ENCODE measurements at places on chromosomes 5 and 9.

DNA sequence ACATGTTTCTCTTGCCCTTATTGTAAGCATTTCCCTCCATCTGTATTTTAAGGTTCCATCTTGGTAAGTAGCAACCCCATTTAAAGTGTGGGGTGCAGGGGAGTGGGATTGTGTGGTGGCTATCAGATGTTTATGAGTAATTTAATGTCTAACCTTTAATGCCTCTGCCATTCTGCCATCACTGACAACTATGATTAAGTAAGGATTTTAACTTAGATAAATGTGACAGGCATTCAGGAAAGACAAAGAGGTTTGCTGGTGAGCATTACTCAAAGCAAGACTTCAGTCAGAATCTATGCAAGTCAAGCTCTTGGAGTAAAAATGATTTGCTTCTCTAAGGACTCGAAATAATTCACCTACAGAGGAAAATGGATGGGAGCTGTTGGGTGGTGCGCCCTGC, 143.0 kb downstream of the NXNL2 start:
- DNase-seq = no peak

DNA sequence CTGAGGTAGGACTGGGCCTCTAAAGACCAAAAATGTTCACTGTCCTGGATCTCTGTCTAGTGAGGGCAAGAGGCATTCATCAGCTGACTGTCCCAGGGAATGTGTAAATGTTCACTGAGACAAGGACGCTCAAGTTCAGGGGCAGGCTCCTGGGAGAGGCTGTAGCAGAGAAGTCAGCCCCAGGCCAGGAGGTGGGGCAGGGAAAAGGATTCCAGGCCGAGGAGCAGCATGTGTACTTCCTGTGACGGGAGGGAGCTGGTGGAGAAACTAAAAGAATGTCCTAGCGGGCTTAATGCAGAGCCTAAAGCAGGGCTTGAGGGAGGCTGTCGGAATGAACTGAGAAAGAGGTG, 205.8 kb downstream of the GABBR2 start:
- DNase-seq = no peak

DNA sequence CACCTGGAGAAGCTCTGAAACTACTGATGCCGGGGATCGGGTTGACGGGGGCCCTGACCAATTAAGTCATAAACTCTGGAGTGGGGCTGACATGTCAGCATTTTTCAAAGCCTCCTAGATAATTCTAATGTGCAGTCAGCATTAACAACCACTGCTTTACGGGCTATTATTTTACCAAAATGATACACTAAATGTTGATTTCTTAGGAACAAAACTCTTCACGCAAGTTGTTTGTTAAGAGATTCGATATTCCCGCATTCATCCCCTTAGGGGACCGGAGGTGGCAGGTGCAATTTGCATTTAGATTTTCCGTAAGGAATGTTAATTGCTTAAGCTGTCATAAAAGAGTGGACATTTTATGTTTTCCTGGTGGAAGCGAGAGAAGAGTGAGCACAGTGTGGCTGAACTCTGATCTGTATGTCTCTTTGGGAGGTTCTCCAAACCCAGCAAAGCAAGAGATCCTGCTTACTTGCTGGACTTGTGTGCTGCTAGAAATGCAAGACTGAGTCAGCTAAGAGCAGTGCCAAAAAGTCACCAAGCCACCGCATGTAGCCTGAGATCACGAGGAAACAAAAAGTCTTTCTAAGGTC, 77.6 kb downstream of the UGCG start:
- DNase-seq = no peak

GRCh38 chr5:168939887-168940544, 360.8 kb upstream of the PANK3 start:
- DNase-seq = no peak

DNA sequence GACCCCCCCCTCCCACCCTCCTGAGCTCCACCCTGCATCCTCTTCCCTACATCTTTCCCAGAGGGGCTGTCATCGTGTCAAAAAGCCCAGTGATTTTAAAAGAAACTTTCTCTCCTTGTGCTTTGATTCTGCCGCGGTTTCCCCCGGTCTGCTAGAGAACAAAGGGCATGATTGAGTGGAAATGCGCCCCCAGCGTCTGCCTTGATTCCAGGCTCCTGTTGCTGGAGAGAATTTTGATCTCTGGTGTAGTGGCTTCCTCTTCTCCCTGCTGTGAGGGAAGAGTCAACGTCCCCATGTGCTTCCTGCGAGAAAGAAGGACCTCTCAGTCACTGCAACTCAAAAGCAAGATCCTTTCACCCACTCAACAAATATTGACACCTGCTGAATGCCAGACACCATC, 61.9 kb upstream of the RAPGEF1 start:
- no peak for DNase-seq

DNA sequence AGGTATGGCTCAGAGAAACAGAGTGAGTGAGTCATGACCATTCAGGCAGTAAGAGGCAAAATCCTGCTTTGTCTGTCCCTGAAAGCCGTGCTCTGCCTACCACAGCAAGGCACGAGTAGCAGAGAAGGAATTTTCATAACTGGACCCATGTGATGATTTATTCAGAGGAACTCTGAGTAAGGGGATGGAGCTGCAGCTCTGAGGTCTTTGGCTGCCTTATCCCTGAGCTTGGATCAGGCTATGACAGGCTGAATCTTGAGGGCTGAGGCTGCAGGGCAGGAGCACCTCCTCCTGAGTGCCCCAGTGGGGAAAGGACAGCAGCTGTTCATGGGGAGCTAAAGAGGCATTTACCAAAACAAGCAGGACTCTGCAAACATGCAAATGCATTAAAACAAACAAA, 183.4 kb downstream of the PAPPA start:
- DNase-seq = no peak

GRCh38 chr5:74420220-74420619, 220.3 kb downstream of the ENC1 start:
- no peak for DNase-seq

DNA sequence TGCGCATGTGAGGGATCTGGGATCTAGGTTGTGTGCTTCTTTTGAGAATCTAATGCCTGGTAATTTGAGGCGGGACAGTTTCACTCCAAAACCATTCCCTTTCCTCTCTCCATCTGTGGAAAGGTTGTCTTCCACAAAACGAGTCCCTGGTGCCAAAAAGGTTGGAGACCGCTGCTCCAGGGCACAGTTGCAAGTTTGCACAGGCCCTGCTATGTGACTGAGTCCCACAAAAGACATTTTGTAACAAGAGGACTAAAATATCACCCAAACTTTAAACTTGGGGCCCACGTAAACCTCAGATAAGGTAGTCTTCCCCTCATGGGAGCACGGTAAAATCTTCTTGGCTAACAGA, 5.8 kb upstream of the ZNF367 start:
- DNase-seq = no peak

- DNase-seq = no peak
Measured at GRCh38 chr5:171826132-171826531, 40.5 kb downstream of the SMIM23 start.

DNA sequence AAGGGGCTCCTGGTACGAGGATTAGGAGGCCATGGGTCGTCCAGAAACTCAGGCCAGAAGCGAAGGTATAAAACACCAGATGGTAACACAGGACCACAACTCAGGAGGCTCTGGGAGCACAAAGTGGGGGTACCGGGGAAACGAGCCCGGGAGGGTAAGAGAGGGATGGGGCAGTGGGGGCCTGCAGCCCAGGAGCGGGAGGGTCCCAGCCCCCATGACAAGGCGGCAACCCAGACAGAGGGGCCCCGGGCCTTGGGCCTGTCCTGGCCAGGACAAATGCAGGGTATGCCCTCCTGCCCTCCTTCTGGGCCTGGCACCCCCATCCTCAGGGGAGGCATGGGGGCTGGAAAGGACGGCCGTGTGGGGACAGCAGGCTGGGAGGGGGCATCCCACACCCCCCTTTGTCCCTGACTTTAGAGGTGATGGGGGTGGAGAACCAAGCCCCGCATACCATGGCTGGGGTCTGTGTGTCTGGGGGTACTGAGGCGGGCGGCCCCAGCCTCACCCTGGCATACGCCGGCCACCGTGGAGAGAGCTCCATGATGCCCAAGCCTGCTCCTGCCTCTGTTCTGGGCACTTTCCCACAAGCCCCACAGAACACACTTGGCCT, 47.0 kb upstream of the EXOC3 start:
- DNase-seq = no peak

DNA sequence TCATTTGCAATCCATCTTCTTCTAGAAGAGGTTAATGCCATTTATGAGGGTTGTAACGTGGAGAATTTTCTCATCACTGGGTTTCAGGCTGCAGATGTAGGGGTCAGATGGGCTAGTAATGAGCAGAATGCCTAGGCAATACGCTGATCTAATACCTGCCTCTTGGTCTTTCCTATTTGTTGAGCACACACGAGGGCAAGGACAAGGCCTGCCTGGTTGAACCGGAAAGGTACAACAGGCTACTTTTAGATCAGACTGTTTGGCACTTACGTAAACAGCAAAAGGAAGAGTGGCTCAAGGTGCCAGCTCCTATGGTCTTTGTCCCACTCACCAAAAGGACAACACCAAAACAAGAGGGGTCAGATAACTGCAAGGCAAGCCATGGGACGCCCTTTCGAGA, 24.0 kb upstream of the GNE start:
- DNase-seq = no peak

DNA sequence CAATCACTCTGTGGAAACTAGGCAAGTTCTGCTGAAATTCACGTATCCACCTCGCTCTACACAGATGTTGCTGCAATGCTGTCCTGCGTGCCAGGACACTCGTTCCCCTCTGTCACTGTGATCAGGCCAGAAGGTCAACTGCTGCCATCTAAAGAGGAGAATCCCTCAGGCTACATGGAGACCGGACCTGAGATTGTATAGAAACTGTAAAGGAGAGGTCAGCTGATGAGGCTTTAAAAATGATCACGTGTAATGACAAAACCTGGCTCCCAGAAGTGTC, 80.1 kb downstream of the PRRT1B start:
- no peak for DNase-seq

DNA sequence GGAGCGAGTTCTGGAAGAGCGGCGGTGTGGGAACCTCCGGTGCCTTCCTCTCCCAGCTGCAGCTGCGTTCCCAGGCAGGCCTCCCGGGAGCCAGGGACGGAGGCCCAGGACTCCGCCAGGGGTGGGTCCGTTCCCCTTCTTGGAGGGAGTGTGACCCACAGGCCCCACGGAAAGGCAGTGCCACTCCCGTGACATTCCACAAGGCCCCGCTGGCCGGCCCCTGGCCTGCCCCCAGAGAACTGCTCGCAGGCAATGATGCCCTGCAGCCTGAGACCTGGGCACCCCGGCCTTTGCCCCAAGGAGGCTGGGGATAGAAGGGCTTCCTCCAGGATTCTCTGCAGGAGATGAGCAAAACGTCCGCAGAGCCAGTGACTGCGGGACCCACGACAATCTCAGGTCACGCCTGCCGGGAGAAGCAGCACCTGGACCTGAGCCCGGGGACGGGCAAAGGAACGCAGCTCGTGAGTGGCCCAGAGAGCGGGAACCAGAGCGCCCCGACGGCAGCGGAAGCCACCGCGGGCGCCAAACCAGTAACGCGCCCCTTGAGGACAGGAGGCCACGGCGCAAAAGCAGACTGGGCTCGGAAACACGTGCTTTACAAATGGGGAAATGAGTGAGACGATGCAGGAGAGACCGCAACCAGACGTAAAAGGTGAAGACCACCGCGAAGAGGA, 9.3 kb downstream of the OBP2B start:
- no peak for DNase-seq

DNA sequence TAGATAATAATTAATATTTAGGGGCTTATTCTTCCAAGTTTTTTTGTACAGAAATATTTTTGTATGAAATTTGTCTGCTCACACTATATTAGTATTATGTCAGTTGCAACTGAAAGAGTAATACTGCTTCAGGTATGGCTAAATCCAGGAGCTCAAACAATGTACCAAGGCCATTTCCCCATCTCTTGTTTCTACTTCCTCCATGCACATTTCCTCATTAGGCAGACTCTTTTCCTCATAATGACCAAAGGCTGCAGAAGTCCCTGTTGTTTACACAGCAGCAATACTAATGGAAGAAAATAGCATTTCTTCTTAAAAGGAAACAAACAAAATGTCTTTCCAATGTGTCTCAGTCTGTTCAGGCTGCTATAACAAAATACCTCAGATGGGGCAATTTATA, 9.2 kb upstream of the OTULINL start:
- no peak for DNase-seq

DNA sequence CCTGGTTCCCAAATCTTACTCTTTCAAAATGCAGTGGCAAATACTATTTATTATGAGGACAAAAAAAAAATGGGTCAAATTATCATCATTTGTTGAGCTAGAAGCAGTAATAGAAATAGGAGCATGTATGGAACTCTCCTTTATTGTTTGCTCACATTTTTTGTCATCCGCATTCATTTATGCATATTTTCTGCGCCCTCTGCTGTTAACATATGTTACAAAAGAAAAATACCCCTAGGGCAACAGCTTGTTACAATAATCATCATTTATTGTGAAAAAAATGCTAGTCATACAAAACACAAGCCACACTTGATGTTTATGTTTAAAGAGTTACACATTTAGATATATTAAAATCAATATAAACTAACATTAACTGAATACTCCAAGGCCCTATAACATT, 328.2 kb downstream of the TUSC1 start:
- DNase-seq = no peak

GRCh38 chr9:68876273-68876672, 137.6 kb downstream of the PRKACG start:
- no peak for DNase-seq

DNA sequence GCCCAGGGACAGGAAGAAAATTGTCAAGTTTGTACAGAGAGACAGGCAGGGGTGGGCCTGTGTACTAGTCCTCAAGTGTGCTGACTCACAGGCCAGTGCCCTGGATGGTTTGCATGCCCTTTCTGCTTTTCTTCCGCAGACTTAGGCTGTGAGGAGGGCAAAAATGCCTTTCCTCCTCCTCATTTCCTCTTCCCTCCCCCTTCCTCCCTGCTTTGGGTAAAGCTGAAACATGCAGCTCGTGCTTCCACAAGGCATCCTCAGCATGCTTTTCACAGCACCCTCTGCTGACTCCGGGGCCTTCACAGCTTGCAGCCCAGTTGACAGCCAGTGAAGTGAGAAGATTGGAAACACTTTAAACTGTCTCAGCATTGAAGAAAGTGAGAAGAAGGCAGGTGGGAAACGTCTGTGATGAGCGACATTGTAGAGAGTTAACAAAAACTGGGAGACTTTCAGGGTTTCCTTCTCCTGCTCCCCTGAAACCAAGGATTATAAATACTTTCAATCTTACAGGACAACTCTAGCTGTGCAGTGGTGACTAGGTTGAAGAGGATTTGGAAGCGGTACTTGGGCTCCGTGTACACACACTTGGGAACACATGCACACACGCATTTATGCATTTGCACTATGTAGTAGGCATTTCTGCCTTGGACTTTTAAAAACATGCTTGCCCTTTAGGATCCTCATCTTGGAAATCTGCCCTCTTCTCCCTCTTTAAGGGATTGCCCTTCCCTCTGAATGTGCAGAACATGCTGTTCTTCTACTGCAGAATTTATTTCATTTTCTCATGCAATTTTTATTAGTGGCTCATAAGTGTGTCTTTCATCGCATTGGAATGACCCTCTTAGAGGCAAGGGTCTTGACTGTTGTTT, 138.8 kb downstream of the GRIA1 start:
- peak; percentile 26 for DNase-seq
